HuH-7.5 (cell line): ENCODE measurements at places on chromosomes 16 and 17.

DNA sequence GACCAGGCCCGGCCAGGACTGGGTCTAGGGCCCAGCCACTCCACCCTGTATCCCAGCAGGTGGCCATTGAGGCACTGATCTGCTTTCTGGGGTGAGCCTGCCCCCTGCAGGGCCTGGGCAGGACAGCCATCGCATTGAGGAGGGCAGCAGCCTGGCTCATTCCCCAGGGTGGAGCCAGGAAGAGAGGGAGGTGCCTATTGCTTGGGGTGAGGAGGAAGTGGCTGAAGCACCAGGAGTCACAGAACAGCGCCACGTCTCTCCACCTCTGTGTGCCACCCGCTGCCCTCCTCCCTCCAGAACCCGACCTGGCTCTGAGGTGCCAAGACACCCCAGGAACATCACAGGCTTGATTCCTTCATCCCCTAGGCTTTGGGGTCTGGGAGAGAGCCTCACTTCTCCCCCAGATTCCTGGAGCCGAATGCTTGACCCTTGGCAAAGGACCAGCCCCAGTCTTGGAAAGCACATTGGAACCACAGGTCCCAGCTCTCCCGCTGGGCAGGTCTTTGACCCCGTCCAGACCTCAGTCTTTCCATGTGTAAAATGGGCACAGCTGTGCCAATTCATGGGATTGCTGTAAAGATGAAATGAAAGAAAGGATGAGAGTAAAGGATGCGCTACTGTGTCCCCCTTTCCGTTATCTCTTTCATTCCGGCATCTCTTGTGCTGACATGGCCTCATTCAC, 7.2 kb upstream of the KRT36 start:
- DNase-seq, result peak; percentile 54

DNA sequence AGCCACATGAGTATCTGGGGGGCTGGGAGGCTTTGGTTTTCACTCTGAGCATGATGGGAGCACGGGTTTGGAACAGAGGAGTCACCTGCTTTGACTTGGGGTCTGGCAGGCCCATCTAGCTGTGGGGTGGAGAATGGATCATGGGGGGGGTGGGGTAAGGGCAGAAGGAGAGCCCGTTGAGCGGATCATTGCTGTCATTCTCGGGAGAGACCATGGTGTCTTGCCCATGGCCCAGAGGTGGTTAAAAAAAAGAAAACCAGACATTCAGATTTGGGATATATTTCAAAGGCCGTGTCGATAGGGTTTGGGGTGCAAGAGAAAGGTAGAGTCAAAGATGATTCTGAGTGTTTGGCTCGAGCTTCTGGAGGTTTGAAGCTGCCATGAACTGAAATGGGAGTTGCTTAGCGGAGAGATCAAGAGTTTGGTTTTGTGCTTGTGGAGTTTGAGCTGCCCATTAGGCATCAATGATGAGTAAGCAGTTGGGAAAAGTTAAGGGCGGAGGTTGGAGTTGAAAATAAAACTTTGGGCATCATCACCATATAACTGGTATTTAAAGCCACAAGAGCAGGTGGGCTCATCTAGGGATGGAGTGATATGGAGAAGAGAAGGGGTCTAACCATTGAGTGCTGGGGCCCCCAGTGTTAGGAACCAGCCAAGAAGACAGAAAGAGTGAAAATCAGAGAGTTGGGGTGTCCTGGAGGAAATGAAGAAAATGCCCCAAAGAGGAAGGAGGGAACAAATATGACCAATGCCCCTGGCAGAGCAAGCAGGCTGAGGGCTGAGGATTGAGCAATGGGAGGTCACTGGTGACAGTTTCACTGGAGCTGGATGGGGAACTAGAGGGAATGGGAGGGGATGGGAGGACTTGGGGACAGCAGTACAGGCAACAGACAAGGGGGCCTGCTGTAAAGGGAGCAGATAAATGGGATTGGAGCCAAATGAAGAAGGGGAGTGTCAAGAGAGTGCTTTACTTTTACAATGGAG, 1.9 kb downstream of the NOD2 start:
- no peak for DNase-seq

DNA sequence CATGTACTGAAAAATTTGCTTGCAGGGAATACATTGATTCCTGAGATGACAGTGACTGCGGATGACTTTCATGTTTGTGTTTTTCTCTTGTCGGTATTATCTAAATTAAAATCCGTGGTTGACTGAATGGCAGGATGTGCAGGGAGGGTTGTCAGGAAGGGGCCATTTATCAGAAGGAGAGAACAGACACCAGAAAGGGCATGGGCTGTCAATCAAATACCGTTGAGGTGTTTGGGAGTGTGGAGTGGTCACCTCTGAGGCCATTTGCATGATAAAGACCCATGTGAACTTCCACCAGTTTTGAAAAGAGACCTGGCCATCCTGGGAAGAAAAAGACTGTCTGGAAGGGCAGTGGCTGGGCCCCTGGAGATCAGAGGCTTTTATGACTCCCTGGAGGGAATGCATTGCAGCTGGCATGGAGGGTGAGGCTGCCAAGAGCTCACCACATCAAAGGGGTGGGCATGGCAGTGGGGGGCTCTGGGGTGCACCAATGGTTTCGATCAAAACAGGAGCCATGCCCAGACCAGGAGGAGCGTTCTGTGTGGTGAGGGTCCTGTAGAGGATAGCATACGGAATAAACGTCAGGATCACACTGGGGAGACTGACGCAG, 67.1 kb downstream of the CYLD start:
- DNase-seq, result no peak

DNA sequence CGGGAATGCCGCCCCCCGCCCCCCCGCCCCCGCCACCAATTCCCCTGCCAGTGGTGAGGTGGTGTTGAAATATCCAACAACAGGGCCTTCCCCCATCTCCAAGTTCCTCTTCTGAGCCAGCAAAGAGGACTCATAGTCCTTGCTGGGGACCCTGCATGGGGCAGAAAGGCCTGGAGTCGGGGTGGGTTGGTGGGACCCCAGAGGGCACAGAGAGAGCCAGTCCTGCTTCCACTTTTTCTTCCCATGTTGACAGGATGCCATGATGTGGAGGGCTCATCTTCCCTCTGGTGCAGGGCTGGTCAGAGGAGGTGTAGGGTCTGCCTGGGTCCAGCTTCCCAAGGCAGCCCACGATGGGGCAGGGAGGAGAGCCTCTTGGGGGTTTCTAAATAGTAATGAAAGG, 49.0 kb upstream of the PIK3R6 start:
- no peak for DNase-seq

GRCh38 chr17:77837917-77838316, 120.6 kb upstream of the TNRC6C start:
- DNase-seq, result no peak

DNA sequence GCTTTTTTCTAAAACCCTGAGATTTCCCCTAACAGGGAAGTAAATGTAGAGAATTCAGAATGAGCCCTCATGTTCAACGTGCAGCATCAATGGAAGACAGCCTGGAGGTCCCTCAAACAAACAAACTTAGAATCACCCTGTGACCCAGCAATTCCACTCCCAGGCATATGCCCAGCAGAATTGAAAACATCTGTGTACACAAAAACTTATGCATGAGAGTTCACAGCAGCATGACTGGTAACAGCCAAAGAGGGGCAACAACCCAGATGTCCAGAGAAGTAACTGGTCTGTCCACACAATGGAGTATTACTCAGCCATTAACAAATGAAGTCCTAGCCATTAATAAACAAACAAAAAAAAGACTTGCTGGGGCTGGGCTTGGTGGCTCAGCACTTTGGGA, 252.7 kb downstream of the PARN start:
- no peak for DNase-seq

DNA sequence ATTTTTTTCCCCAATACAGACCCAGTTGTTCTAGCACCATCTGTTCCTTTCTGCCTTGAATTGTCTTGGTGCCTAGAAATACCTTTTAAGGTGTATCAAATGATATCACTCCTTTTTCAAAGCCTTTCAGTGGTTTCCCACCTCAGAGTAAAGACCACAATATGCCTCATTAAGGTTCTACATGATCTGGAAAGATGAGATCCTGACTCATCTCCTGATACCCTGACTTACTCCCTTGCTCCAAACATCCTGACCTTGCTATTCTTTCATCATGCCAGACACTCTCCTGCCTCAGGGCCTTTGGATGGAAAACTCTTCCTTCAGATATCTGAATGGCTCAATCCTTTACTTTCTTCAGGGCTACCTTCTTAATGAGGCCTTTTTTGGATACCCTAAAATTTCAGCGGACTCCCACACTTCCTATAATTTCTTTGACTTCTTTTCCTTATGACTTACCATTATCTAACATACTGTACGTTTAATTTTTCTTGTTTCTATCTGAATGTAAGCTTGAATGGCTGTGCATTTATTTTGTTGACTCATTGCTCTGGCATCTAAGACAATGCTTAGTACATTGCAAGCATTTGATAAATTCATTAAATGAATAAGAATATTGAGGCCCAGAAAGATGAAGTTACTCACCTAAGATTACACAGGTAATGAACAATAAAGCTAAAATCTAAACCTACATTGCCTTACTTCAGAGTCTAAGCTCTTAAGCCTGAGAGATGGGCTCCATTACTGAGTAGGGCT, 19.2 kb downstream of the FLOT2 start:
- DNase-seq, result no peak

DNA sequence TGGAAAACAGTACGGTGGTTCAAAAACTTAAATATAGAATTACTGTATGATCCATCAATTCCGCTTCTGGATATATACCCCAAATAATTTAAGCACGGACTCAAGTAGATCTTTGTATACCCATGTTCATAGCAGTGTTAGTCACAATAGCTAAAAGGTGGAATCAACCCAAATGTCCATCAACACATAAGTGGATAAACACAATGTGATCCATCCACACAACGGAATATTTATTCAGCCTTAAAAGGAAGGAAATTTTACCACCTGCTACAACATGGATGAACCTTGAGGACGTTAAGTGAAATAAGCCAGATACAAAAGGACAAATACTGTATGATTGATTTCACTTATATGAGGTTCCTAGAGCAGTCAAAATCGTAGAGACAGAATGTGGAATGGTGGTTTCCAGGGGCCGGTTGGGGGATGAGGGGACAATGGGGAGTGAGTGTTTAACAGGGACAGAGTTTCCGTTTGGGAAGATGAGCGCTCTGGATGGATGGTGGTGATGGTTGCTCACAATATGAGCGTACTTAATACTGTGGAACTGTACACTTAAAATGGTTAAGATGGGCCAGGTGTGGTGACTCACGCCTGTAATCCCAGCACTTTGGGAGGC, 5.4 kb upstream of the RNF222 start:
- no peak for DNase-seq

GRCh38 chr17:2975469-2975958, 87.9 kb downstream of the OR1D5 start:
- DNase-seq, result peak; percentile 44

GRCh38 chr17:78560731-78561130, 16.5 kb downstream of the DNAH17 start:
- DNase-seq, result no peak

- no peak for DNase-seq
Observed at GRCh38 chr17:82348866-82349265, 10.2 kb upstream of the TEX19 start.

GRCh38 chr16:83400234-83400633, 407.5 kb upstream of the HSBP1 start:
- no peak for DNase-seq

- peak; percentile 83 for DNase-seq
Observed at GRCh38 chr16:1771188-1771863, at the start of gene NME3. Gene NME3, minus strand, starts transcription at chr16:1771543. Its CDS starts 9 bp downstream, at chr16:1771534.

GRCh38 chr17:28811651-28812090, 30.9 kb downstream of the FAM222B start:
- no peak for DNase-seq

- no peak for DNase-seq
Observed at GRCh38 chr16:2529061-2529931, 1.9 kb downstream of the CEMP1 start.

- no peak for DNase-seq
Observed at GRCh38 chr16:12021578-12022253, 45.2 kb downstream of the SNX29 start.

DNA sequence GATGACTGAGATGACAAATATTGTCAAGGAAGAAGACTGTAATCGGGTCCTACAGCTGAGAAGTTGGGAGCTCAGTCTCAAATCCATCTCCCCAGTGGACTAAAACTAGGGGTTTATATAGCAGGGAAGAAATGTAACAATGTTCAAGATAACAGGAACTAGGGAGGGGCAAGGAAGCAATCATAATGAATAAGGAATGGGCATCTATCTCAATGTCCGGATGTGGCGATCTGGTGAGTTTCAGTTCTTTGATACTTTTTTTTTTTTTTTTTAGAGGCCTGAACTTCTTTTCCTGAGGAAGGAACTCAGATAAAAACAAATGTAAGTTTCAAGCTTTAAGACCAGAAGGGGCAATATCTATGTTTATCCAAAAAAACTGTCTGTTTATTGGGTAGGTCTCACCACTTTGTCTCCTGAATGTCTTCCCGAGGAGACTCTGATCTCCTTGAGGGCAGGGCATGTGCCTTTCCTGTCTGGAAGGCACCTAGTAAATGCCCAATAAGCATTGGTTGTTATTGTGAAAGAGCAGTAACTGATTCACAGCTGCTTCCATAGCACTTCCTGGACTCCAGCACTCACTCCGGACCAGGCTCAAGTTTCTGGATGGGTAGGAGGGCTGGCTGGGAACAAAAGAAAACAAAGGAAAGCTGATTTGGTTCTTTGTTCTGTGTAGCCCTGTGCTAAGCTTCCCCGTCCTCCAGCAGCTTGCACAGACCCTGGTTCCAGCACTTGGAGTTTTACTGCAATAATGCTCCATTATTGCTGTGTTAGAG, 51.9 kb downstream of the MEOX1 start:
- no peak for DNase-seq

- no peak for DNase-seq
Observed at GRCh38 chr16:48099455-48099854, 56.3 kb downstream of the ABCC12 start.

DNA sequence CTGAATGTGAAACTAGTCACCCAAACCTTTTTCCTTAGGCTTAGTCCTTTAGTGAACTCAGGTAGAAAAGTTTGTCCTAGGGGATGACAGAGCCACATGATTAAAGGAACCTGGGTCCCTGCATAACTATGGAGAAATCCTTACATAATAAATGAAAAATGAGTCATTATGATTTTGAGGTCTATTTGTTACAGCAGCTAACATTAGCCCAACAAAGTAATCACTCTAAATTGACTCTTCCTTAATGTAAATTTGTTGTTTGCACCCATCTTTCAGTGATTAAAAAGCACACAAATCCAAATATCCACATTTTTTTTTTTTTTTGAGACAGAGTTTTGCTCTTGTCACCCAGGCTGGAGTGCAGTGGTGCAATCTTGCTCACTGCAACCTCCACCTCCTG, 32.0 kb downstream of the OGFOD1 start:
- no peak for DNase-seq

DNA sequence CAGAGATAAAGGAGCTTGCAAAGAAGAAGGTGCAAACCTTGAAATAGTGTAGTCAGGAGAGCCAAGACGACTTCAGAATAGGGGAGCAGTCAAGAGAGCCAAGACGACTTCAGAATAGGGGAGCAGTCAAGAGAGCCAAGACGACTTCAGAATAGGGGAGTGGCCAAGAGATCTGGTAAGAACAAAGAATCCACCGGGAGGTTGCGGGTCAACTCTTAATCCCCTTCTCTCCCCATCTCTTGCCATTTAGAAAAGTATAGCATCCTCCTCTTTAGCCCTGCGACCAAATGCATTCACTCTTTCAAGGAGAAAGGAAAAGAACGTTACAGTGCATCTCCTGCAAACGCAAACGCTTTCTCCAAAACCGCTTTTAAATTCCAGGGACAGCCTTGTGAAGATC, 713 bp downstream of the KNOP1 start:
- no peak for DNase-seq
